ENCODE measurements at places on chromosomes 1 and 21.
A peak's percentile ranks its signal among the peaks of the same experiment; 100 is the strongest.

DNA sequence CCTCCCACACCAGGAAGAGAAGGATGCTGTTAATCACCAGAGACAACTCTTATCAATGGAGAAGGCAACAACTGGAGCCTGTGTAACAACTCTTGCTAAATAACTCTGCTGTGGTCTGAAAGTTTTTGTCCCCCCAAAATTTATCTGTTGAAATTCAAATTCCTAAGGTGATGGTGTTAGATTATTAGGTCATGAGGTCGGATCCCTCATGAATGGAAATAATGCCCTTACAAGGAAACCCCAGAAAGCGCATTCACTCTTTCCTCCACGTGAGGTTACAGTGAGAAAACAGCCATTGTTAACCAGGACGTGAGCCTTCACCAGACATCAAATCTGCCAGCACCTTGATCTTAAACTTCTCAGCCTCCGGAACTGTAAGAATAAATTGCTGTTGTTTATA is 141.9 kb upstream of the CXADR start:
- DNase-seq: peak; percentile 5

DNA sequence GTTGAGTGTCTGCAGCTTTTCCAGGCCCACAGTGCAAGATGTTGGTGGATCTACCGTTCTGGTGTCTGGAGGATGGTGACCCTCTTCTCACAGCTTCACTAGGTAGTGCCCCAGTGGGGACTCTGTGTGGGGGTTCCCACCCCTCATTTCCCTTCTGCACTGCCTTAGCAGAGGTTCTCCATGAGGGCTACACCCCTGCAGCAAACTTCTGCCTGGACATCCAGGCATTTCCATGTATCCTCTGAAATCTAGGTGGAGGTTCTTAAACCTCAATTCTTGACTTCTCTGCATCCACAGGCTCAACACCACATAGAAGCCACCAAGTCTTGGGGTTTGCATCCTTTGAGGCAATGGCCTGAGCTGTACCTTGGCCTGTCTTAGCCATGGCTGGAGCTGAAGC is 14.3 kb upstream of the DNM3 start:
- DNase-seq: no peak

DNA sequence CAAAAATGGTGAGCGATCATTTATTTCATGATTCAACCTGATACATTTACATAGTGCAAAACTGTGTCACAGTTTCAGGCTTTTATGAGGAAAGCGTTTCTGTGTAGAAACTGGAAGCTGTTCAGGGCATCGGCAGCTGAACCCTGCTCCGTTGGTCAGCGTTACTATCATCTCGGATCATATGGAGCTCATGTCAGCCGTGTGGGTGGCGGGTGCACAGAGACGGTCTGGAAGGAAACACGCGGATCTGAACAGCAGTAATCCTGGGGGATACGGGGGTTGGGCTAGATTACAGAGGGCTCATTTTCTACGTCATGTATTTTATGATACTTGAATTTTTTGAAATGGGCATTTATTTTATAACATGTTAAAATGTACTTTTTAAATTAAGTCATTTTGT is 15.1 kb downstream of the C1orf174 start:
- no peak for DNase-seq

- DNase-seq: peak; percentile 73
These were observed 53.6 kb upstream of the A3GALT2 start for GRCh38 chr1:33374336-33375105.

GRCh38 chr1:230821346-230821745 is 47.0 kb downstream of the C1orf198 start:
- DNase-seq: no peak

- DNase-seq: no peak
These were observed 174.8 kb downstream of the ASTN1 start for GRCh38 chr1:176989754-176990153.

DNA sequence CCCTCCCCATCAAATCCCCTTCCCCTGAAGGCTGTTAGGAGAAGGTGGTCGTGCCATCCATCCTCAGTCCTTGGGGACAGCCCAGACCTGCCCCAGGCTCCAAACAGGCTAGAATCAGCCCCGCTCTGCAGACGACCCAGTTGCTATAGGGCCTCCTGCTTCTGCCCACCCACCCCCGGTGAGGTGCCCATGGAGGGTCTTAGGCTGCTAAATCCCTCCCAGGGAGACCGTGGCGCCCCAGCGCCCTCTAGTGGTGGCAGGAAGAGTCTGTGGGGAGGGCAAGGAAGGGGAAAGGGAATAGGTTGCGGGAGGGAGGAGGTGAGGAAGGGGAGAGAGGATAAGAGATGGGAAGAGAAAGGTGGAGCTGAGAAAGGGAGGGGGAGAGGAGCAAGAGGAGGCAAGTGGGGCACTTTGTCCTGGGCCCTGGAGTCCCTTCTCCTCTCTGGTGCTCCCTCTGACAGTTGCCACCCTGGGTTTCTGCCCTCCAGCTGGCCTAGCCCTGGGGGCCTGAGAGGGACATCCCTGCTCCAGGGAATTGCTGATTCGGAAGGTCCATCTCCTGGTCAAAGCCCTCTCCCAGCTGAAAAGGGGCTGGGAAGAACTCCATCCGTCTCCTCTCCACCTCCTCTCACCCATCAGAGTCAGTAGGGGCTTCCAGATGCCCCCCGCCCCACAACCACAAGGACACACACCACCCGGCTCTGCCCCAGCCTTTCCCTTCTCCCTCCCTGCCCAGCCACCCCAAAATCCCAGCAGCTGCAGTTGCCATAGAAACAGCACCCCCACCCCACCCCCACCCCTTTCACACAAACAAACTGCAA is 55.4 kb downstream of the CAMK2N1 start:
- DNase-seq: peak; percentile 39

GRCh38 chr1:183244466-183244865 is 58.4 kb downstream of the LAMC2 start:
- DNase-seq: peak; percentile 96

Data from choroid plexus epithelial cell (primary cell).